ENCODE measurements at places on chromosomes 4 and X.

DNA sequence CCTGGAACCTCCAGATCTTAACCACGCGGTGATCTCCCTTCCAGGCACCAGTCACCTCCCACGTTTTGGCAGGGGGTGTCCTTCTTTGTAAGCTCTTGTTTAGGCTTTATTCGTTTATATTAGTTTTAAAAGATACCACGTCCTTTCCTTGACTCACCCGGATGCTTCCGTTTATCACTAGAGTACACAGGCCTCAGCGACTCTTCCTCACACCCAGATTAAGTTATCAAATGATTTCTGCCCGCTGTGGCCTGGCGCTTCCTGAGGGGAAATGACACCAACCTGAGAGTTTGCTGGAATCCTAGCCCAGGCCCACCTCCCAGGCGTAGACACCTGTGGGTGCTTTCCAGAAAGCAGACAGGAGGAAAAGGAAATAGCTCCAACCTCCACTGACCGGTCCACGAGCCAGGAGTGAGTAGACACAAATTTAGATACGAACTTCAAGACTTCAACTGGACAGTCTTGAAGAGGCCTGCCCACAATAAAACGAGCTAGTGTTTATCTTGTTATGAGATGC, 756 bp upstream of the ADAMTS3 start:
- no peak for DNase-seq

GRCh38 chrX:8864161-8864560, 63.0 kb upstream of the FAM9A start:
- no peak for DNase-seq

DNA sequence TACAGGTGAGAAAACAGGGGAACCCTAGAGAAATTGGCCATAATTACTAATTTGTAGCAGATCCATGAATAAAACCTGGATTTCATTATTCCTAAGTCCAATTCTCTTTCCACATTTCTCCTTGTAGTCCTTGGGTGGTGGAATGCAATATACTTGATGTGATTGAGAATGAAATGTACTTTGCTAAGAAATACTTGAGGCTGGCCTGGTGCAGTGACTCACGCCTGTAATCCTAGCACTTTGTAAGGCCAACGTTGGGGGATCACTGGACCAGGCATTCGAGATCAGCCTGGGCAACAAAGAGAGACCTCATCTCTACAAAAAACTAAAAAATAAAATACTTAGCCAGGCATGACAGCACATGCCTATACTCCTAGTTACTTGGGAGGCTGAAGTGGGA, 15.9 kb downstream of the TMEM184C start:
- DNase-seq: no peak

DNA sequence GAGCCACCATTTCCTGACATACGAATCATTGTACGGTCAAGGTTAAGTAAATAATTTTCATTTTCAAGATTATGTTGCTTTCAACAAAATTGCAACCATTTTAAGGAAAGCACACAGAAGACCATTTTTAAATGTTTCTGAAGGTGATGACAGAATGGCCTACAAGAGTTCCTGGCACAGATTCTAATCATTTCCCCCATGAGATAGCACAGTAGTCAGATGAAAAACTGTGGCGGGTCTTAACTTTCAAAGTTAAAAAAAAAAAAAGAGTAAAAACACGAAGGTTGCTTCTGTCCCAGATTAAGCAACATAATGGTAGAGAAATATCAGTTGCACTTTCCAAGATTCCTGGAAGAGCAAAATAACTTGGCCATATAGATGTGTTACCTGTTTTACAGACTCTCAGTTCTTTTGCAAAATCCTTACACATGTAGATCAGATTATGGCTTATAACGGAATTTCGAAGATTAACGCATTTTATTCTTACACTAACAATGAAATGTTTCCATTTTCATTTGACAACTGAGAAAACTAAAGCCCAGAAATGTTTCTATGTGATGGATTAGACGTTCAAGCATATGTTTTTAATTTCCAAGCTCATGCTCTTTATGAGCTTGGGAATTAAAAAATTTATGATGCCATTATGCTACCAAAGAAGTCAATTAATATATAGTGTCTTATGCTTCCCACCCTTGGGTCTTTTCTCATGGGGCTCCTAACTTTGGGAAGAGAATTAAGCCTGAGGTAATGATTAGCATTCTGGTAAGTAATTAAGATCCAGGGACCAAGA, 335.1 kb upstream of the CLNK start:
- DNase-seq: no peak

DNA sequence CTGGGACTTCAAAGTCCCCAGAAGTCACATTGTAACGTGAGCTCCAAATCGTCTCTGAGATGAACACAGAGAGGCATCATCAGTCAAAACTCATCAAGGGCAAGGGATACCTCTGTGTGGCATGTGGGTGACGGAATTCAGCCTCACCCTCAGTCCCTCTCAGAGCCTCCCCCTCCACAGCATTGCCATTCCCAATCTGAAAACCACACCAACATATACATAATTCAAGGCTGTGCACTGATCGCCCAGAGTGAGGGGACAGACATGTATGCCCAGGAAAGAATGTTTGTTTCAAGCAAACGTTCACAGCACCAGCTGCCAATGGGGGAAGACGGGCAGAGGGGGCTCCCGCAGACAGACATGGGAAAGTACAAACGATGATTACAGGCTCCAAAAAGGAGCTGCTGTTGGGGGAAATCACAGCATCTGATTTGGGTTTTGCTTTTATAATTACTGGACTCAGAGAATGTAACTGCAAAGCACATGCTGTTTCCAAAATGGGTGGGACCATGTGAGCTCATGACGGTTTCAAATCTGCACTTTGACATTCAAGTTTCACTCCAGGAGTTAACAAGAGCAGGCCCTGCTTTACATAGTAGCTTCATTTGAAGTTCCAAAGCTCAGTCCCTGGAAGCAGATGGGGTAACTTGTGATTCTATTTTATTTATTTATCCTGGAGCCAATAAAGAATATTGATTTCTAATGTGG, 88.3 kb downstream of the CLCN4 start:
- no peak for DNase-seq

DNA sequence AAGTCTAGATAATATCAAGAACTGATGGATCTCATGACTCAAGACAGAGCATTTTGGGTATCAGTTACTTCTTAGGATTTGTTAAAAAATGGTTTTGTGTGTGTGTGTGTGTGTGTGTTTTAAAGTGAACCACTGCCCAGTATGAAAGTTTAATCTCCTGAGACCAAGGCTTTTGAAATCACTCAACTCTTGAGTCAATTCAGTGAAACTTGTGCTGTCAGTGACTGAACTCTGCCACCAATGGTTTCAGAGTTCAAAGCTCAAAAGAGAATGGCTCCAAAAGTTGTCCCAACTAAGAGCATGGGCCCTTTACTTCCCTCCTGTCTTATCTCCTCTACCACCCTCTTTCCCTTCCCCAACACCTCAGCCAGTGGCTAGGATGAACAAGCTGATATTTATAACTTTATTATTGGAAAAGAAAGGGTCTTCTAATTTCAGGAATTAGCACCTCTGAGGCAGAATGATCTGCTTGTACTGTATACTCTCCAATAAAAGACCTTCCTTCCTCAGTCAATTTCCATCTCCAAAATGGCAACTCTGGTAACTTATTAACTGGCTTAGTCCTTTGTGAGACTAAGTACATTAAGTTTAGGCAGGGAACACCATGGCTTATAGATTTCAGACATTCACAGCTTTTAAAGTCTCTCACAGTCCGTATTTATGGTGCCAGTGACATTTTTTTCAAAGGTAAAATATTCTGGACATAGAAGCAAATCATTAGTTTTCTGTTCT, 152.2 kb downstream of the REPS2 start:
- no peak for DNase-seq

DNA sequence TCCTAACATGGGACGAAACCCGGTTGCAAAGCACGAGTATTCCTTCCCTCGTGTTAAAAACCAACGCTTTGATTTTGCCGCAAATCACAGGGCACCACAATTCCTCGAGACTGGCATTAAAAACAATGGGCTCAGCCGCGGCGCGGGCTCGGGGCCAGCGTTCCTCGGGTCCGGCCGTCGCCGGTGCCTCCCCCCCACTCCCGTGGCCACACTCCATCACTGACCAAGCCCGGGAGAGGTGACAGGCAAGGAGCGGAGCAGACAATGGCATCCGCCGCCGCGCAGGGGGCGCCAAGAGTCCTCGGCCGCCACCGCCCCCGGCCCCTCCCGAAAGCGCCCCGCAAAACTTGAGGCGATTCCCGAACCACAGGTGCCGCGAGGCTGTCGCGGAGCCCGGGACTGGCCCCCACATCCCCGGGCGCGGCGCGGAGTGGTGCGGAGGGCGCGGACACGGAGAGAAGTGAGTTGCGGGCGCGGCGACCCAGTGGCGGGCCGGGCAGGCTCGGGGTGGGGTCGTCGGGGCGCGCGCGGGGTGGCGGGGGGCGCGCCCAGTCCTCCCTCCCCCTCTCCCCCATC, 445 bp downstream of the AP1S2 start:
- DNase-seq: peak; percentile 51

DNA sequence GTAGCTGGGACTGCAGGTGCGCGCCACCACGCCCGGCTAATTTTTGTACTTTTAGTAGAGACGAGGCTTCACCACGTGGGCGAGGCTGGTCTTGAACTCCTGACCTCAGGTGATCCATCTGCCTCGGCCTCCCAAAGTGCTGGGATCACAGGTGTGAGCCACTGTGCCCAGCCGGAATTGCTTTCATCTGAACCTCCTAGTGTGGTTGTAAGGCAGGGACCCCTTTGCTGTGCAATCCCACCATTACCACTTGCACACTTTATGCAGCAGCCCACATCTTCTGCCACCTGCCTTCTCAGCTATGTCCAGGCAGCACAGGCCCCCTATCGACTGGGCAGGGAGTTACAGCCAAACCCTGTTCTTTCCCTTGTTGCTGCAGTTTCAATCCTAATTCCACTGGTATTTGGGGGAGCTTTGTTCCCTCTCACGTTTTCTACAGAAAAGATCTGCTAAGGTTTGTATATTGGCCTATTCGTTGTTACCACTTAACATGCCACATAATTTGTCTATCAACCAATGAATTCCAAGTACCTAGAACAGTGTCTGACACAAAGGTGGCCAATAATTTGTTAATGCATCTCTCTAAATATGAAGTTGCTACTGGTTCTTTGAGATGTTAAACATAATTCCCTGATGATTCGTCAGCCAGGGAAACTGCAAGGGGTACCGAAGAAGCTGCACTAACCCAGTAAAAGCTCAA, 6.5 kb downstream of the RPL39 start:
- DNase-seq: peak; percentile 83

- no peak for DNase-seq
Observed at GRCh38 chrX:47743504-47743903, 84.5 kb upstream of the UXT start.

DNA sequence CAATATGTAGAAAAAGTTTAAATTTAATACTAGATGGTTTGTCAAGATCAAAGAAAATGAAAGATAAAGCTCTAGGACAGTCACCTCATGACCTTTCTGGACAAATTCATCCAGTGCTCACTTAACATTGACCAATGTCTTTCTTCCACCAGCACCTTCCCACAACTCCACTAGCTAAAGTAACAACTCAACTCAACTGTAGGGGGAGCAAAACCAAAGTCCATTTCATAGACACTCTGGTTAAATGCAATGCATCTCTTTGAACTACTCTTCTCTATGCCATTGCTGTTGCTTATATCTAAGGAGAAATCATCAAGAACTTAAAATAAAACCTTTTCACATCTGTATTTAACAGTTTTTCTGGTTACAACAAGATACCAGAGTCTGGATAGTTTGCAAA, 25.1 kb downstream of the UGT2B4 start:
- no peak for DNase-seq

DNA sequence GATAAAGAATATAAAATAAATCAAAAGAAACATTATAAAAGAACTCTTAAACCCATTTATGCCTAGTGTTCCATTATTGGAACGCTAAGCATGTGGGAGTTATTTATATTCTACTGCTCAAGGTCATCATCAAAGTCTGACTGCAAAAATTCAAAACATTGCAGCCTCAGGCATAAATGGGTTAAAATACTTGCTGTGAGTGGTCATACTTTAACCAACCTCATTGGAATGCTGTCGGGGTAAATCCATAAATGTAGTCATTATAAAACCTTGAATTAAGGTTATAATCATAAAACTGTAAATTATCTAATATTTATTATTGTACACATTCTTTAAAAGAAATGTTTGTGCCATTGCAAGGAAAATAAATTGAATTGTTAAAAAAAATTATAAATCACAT, 55.0 kb downstream of the RPS6KA6 start:
- DNase-seq: no peak

GRCh38 chrX:148574237-148574973, 74.0 kb downstream of the AFF2 start:
- DNase-seq: no peak

- DNase-seq: no peak
Observed at GRCh38 chrX:81378560-81378959, 176.7 kb downstream of the SH3BGRL start.

DNA sequence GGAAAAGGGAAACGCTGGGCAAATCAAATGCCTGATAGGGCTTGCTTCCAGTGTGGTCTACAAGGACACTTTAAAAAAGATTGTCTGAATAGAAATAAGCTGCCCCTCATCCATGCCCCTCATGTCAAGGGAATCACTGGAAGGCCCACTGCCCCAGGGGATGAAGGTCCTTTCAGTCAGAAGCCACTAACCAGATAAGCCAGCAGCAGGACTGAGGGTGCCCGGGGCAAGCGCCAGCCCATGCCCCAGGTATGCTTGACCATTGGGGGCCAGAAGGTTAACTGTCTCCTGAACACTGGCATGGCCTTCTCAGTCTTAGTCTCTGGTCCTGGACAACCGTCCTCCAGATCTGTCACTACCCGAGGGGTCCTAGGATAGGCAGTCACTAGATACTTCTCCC, 17.7 kb downstream of the ACOX3 start:
- no peak for DNase-seq

GRCh38 chrX:103520386-103520785, 1.1 kb upstream of the RAB40A start:
- DNase-seq: no peak

GRCh38 chr4:22356987-22357596, 158.8 kb downstream of the ADGRA3 start:
- DNase-seq: peak; percentile 68

GRCh38 chrX:7134981-7135380, 12.5 kb upstream of the STS start:
- DNase-seq: no peak

- DNase-seq: no peak
Observed at GRCh38 chr4:6095897-6096296, 77.7 kb upstream of the C4orf50 start.

GRCh38 chrX:139930916-139931645, 1.8 kb downstream of the ATP11C start:
- peak; percentile 78 for DNase-seq

DNA sequence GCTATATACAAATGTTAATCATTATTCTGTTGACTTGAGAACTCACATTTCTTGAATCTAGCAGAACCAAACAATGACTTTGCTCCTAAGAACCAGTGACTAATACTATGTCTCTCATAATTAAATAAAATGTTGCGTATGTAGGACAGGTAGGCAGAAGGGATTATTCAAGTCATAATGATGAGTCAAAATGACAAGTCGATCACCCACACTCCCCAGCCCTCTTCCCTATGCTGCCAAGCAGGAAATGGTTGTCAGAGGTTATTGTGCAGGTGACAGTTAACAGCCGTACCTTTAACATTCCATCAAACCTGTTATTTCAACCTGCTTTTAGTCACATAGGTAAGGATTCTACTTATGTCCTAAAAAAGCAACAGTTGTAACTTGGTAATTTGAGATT, 22.0 kb upstream of the STK26 start:
- DNase-seq: no peak
